ENCODE measurements at places on chromosomes 12 and 14.

GRCh38 chr12:32005496-32006125, 46.4 kb downstream of the RESF1 start:
- DNase-seq: no peak

DNA sequence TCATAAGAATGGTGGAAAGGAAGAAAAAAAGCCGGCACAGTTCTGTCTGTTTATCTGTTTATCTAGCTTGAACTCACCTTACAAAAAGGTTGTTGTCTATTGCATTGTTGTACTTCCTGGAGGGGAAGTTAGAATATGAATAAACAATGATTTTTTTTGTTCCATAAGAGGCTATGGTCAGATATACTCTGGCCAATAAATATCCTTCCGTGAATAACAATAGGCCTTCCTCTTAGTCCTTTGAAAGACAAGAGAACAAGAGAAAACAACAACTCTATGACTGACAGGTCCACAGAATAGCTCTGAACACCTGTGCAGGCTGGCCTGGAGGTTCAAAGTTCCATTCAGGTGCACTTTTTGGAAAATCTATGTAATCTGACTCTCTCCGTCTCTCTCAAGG, 192.8 kb upstream of the KRR1 start:
- DNase-seq: no peak

- DNase-seq: no peak
Observed at GRCh38 chr12:72717036-72717435, 444.9 kb downstream of the TRHDE start.

- peak; percentile 57 for DNase-seq
Observed at GRCh38 chr12:47312808-47313426, 233.2 kb upstream of the AMIGO2 start.

DNA sequence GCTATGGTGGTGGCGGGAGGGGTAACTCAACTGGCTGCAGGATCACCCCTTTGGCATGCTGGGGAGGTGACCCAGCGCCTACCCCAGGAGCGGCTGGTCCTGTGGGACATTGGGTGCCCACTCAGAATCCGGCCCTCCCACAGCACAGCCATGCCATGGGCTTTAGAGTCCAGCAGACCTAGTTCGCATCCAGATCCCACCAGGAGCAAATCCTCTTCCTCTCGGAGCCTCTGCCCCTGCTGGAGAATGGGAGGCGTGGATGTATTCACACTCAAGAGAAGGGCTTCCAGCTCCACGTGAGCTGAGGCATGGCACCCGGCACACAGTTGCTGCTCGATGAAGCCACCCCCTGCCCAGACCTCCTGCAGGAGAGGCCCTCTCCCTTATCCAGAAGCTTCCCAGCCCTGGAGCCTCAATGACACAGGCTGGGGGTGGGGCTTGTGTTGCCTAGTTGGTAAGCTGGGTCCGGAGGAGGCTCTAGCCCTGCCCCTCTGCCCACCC, 17.7 kb downstream of the FAM222A start:
- no peak for DNase-seq

- no peak for DNase-seq
Observed at GRCh38 chr12:64385468-64385867, 5.1 kb downstream of the C12orf56 start.

GRCh38 chr12:126362493-126362892, 1297.3 kb downstream of the AACS start:
- DNase-seq: no peak

DNA sequence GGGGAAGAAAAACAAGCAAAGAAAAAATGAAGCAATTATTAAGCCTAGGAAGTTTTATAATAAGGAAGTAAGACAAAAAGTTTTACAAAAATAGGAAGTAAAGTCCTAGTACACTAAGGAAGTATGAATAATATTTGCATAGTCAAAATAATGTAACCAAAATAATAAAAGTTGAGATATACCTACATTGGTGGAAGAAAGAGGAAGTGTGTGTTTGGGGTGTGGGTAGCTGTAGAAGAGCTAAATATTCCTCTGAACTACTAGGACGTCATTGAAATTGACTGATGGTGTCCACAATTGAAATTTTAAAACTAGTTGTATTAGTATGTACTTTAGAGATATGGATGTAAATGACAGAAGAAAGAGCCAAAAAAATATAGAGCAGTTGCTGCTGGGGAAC, 228.4 kb upstream of the OTX2 start:
- DNase-seq: no peak

GRCh38 chr12:26056335-26056734, 68.5 kb downstream of the BHLHE41 start:
- DNase-seq: no peak

DNA sequence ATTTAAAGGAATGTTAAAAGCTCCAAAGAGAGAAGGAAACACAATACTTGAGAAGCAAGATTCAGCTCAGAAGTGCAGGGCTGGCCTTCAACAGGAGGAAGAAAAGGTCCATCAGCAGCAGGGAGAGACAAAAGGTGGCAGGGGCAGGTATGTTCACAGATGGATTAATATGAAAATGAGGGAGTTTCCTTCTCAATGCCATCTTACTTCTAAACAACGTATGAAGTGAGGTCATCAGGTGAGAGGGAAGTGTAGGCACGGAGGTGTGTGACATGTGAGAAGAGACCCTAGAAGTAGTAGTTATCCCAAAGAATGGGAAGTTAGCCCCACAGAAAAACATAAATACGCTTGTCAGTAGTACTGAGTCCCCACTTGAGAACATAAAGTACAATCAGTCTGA, 122.5 kb downstream of the CCER1 start:
- DNase-seq: no peak

DNA sequence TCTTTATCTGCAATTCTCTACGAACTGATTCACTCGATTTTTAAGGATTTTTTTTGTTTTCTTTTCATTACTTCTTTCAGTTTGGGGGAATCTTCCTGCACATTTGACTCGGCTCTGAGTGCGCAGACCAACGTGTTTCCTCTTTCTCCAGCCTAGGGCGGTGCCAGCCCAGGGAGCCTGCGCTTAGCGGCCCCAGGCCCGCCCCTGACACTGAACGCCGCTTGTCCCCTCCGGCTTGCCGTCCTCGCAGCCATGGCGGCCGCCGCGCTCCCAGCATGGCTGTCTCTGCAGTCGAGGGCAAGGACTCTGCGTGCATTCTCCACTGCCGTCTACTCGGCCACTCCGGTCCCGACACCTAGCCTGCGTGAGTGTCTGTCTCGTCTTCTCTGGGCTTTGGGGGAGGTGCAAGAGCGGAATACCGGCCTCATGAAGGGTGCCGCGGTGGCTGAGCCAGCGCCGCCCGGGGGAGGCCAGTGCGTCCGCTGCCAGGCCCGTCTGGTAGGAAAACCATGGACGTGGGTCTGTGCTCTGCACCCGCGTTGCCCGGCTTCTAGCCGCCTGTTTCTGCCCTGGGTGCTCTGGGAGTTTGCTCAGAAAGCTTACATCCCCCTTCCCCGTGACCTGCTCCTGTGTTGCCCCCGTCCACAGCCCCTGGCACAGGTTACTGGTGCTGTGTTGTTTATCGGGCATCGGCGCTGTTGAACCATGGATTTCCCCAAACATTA, at the start of gene MRPS35:
Gene MRPS35 (plus strand): TSS at position 241 of the 725 bp plus-strand sequence. CDS start 12 bp downstream, at position 253.
- peak; percentile 91 for DNase-seq

DNA sequence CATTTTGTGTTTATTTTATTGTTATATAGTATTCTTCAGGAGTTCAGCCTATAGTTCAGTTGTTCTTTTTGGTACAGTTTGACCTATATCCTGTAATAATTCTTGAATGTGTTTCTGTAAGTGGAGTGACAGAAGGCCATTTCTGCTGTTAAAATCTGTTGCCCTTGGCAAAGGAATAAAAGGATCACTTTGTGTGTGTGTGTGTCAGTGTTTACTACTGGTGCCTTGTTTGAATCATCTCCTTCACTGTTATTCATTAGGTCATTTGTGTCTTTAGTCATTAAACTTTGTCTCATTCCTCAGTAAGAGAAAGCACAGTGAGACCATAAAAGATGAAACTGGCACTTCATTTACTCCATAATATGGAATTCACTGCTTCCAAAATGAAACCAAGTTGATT, 130.7 kb downstream of the TMTC2 start:
- DNase-seq: no peak

DNA sequence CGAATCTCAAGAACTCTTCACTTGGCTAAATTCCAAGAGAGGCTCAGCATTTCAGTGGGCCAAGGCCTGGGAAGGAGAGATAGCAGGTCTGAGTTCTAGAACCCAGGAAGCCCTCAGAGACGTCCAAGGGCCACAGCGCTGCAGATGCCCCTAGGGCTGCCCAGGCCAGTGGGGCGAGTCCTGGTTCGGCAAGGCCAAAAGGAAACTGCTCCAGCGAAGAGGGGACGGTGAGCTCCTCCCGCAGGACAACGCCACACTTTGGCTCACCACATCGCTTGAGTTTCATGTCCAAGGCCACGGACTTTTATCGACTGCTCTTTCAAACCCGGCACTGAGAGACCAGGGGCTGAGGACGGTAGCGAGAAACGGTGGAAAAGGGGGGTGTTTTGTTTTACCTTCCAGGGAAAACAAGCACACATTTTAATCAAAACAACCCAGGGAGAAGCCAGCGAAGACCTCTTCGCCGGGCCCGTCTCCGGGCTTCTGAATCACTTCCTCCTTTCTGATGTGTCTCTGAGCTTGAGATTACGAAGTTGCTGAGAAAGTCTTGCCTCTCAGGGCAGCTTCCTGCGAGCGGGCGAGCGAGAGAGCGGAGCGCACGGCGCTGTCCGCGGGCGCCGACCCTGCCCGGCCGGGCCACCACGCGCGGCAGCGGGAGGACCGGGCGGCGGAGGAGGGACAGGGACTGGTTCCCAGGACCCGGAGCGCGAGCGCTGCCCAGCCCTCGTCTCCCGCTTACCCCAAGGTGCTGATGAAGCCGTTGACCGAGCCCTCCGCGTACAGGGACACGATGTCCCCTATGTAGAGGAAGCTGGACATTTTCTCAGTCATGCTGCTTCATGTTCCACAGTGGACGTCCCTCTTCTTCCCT, 808 bp downstream of the ITPR2 start:
- DNase-seq: peak; percentile 78

- no peak for DNase-seq
Observed at GRCh38 chr12:92928421-92928961, 604 bp downstream of the EEA1 start.

GRCh38 chr14:75335571-75335970, 56.9 kb downstream of the FOS start:
- no peak for DNase-seq

- DNase-seq: peak; percentile 88
Observed at GRCh38 chr14:102220031-102220430, 80.3 kb downstream of the WDR20 start.

GRCh38 chr14:39683691-39684260, 251.5 kb upstream of the FBXO33 start:
- DNase-seq: no peak

DNA sequence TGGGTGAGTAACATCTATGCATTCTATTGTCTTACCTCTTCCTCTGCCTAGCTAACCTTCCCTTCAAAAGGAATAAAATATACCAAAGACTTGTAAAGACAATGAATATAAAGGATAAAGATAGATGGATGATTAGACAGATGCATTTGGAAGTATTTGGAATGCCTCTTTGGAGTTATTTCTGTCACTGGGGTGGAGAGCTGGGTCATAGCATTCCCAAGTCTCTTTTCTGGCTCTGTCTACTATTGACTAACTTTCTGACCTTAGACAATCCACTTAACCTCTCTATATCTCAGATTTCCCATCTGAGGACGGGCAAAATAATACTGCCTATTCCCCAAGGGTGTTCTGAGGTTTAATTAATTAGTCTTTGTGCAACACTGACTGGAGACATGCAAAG, 517.4 kb downstream of the DIO2 start:
- DNase-seq: no peak

DNA sequence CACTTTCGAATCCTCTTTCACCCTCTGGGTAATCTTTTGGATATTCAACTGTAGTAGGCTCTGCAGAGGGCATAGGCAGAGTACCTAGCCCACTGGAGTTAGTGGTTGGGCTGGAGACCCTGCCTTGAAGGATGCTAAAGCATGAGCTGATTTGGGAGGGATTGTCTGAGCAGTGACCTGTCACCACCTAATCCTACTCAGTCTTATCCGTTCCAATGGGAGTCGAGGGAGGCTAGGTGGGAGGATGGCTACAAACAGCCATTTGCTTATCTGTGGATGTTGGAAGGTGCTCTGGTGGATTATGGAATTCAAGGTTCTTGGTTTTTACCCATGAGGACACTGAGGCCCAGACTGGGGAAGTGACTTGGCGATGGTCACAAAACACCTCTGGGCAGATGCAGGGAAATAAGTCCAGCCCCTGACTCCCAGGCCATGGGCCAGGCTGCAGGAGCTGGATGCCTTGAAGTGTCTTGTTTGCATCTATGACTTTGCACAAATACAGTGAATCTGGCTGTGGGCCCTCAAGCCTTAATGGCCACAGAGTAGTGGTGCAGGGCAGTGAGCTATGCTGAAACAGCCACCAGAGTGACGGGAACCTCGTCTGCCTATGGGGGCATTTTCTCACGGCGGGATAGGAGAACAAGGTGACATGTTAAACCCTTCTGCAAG, 3.7 kb downstream of the KMT5A start:
- DNase-seq: no peak

- DNase-seq: no peak
Observed at GRCh38 chr14:52251724-52252123, 15.8 kb upstream of the PTGDR start.

GRCh38 chr12:120262852-120263747, 2.4 kb downstream of the PXN start:
- no peak for DNase-seq

- no peak for DNase-seq
Observed at GRCh38 chr14:95817271-95817670, 59.4 kb upstream of the TUNAR start.

GRCh38 chr12:28278960-28279359, 88.7 kb downstream of the CCDC91 start:
- no peak for DNase-seq

GRCh38 chr12:62767496-62767895, 167.5 kb downstream of the PPM1H start:
- DNase-seq: no peak

- DNase-seq: peak; percentile 49
Observed at GRCh38 chr14:70808416-70809224, 693 bp downstream of the MAP3K9 start.

Measured in GM10248 (cell line).